NCI-H1694 treated with DMSO at 0.1 percent for 48 hours (cell line): ENCODE measurements at places on chromosomes 11 and 22.

DNA sequence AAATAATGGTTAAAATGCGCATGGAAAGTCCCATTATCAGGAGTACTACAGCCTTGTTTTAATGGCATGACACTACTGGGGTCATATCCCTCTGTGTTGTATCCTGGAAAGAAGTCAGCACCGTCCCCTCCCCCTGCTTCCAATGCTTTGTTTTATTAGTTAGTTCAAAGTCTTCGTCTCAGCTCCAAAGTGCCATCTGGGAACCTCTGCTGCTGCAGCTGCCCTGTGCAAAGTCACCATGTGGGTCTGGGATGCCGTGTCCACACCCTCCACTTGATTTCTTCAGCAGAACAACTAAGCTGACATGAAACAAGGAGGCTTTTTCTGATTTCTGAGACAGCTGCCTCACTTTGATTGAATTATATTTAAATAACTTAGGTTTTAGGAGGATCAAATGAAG lies 29.5 kb upstream of the NCAM1 start:
- DNase-seq = no peak

DNA sequence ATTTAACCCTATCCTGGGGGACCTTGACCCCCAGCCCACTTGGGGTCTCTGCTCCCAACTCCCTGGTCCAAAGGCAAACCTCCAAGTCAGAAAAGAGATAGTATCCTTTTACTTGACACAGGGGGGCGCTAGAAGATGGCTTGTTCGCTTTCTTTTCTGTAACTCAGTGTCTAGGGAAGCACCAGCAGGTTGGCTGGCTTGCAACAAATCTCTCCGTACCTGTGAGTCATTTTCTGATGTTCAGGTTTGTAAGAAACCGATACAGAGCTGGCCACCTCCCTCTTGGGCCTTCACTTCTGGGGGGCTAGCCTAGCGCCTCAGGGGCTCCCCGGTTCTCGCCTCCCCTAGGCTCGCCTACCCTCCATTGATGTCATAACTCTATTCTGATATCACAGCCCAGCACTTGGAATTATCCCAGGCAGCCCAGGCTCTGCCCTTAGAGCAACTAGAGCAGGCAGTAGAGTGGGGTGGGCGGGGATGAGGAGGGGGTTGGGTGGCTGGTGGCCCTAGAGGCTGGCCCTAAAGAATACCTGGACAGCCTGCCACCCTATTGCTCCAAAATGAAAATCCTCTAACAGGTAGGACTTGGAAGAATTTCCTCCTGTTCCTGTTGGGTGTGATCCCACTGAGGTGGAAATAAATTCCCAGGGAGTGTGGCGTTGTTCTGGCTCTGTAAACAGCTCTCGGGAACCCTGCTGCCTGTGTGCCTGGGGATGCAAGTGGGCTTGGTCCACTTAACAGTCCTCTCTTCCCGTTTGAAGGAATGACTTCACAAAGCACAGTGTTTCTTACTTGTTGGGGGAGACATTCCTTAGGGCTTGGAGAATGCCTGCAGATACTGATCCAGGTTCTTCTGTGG lies 69.4 kb downstream of the OSBP2 start:
- peak; percentile 61 for DNase-seq

- no peak for DNase-seq
Observed at GRCh38 chr11:102799681-102800340, 1.9 kb upstream of the MMP1 start.

GRCh38 chr22:37746366-37747079 lies 49.7 kb downstream of the TRIOBP start:
- no peak for DNase-seq

GRCh38 chr22:19398206-19398605 lies 33.3 kb downstream of the HIRA start:
- DNase-seq = peak; percentile 43

GRCh38 chr11:119612814-119613213 lies 116.2 kb downstream of the NECTIN1 start:
- no peak for DNase-seq

DNA sequence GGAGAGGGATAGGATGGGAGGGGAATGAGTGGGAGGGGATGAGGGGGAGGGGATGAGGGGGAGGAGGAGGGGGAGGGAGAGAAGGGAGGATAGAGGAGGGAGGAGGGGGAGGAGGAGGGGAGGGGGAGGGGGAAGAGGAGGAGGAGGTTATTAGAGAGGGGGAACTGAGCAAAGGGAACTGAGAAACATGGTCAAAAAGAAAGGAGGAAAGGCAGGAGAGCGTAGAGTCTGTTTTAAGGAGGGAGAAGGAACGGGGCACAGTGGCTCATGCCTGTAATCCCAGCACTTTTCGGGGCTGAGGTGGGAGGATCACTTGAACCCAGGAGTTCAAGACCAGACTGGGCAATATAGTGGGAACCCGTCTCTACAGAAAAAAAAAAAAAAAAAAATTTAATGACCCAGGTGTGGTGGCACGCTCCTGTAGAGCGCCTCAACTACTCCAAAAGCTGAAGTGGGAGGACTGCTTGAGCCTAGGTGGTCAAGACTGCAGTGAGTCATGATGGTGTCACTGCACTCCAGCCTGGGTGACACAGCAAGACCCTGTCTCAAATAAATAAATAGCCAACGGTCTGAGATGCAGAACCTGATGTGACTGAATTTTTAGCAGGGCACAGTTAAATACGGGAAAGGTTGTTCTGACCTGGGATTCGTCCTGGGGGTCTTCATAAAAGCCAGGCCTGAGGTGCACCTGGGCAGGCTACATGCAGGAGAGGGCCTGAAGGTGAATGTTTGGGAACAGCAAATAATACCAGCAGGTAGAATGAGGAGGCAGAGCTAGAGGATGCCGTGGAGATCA lies 4.0 kb downstream of the B3GNT6 start:
- DNase-seq = no peak
